ENCODE measurements at places on chromosomes 2 and 18. TPM values are rescaled to one million over a fixed set of nuclear protein-coding genes. Genes with fewer than 3 reads are reported as not detected.

Gene CCDC74B
- 8.2 TPM for polyA plus RNA-seq

DNA sequence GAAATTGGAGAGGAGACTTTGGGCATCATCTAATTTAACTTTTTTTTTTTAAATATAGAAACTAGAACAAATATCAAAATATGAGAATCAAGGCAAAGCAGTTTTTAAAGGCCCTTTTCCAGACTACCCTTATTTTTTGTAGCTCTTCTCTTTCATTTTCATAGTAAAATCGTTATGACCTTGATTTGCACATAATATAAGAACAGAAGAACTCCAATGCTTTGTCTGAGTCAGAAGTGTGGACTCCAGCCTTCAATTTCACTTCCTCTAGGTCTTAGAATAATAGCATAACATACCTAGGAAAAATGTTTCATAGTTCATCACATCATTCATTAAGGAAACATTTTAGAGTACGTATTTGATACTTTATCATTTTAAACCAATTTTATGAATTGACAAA, 74.4 kb downstream of the ANKRD12 start:
- DNase-seq: no peak

DNA sequence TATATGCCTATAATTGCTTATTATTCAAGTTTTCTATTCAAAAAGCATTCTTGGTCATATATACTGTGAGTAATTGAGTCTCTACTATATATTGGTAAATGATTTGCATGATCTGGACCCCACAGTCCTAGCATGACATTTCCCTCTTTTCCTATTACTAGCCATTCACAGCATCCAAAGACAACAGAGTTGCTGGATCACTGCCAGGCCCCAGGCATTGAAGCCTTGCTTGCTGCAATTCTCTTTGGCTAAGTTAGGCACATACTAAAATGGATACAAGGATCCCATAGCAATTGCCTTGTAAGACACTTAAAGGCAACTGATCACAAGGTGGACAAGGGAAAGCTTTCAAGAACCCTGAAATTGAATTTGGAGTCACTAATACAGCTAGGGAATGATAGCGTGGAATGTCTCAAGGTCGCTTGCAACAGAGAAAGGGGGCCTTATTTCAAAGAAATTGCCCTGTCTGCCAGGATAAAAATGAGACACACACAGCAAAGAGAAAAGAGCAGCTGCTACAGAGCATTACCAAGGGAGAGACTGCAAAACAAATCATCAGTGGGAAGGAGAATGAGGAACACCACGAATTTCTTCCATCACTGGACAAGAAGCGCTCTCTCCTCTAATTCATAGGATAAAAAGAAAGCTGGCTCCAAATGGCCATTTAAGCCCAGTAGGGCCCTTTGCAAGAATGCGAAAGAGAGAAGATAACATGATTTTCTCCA, 77.1 kb upstream of the EPHA4 start:
- DNase-seq: peak; percentile 76

DNA sequence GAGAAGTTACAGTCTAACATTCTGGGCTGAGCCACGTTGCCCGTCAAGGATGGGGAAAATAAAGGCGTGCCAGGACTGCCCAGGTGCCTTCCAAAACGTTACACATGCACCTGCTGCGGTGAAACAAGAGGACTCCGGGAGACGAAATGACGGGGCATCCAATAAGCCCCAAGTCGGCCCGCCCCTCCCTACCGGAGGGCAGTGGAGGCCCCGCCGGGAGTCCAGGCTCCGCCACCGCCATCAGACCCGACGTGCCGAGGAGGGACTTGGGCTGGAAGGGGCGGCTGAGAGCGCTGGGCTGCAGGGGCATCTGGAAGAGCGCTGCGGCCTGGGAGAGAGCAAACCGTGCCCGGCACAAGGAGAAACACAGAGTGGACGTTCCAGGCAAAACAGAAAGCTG, 112.5 kb upstream of the GPC1 start:
- DNase-seq: no peak

DNA sequence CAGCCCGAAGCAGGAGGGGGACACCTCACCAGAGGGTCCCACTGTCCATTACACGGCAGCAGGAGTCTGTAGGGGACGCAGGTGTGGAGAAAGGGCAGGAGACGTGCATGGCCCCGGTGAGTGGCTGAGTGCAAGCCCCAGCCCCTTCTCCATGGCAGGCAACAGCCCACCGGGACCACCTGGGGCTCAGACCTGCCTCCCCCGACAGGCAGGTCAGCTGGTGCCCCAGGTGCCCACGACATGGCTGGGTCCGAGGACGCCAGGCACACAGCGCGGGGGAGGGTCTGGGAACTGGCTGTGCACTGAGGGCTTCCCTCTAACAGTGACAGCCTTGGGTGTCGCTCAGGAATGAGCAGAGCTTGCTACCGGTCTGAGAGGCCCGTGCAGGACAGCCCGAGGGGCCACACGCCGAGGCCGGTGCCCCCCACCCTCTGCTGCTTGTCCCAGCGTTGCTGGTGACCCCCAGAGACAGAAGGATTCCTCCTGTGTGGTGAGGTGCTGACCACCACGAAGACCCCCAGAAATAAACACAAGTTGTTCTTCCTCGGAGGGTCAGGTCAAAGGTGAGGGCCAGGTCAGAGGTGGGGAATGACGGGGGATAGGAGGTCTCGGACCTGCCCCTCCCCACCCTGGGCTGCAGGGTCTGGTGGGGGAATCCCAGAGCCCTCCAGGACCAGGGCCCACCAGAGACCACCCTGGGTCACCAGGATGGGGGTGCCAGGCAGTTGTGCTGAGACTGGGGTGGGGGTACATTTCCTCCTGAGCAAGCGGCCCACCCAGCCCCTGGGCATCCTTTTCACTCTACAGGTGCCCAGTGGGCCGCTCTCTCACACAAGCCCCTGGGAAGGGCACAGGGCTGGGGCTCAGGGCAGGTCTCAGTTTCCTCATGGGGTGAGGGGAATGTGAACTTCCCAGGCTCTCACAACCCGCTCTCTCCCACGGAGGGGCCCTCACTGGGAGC, 50.6 kb downstream of the SLC66A2 start:
- DNase-seq: no peak

DNA sequence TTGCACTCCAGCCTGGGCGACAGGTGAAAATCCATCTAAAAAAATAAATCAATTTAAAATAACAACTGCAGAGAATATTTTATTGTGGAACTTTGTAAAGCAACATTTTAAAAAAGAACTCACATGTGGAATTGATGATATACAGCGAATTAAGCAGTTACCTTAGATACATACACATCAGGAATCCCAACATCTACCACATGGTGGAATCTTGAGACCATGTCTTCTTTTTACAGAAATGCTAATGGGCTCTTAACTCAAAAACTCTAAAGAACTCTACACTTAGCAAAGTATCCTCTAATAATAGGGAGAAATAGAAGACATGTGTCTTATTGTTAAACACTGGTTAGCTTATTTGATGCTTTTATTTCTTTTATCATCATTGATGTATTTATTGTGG, 373.6 kb downstream of the CDH7 start:
- no peak for DNase-seq

Data from lung (tissue), 17 donors.